ENCODE measurements at places on chromosomes 3 and 15.

DNA sequence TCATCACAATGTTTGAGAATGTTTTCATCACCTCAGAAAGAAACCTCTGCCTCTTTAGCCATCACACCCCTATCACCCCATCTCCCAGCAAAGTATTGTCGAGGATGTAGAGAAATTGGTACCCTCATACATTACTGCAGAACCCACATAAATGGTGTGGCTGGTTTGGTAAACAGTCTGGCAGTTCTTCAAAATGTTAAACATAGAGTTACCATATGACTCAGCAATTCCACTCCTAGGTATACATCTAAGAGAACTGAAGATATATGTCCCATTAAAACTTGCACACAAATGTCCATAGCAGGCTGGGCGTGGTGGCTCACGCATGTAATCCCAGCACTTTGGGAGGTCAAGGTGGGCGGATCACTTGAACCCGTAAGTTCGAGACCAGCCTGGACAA lies 8.7 kb upstream of the ETFA start:
- no peak for DNase-seq

DNA sequence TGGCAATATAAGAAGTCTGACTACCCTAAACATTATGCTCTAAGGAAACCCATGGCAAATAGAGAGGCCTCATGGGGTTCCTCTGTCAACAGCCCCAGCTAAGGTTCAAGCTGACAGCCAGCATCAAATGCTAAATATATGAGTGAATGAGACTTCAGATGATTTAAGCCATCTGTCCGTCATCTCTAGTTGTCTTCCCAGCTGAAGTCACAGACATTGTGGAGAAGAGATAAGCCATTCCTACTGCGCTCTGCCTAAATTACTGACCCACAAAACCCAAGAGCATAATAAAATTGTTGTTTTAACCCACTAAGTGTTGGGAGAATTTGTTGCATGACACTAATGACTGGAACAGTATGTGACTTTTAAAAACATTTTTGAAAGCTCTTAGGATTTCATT lies 87.3 kb upstream of the IGSF10 start:
- no peak for DNase-seq

- DNase-seq, result no peak
These were observed 64.2 kb upstream of the MYZAP start for GRCh38 chr15:57527382-57528091.

DNA sequence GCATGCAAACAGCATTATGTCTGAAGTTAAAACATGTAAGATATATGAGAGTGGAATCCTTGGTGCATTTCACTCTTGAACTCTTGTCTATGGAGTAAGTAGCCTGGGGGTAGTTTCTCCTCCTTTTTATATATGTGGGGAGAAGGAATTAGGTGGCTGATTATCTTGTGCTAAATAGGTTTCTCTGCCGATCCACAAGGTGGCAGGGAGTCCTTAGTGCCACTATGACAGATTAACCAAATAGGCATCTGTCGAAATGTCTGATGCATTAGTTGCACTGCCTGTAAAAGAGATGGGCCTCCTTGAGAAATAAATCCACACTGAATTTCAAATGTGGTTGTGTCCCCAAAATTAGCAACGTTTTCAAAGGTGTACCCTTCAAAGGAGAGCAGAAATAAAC lies 170.1 kb downstream of the CNTN4 start:
- DNase-seq, result no peak

- DNase-seq, result no peak
These were observed 22.1 kb upstream of the TRA2B start for GRCh38 chr3:185959609-185960521.

DNA sequence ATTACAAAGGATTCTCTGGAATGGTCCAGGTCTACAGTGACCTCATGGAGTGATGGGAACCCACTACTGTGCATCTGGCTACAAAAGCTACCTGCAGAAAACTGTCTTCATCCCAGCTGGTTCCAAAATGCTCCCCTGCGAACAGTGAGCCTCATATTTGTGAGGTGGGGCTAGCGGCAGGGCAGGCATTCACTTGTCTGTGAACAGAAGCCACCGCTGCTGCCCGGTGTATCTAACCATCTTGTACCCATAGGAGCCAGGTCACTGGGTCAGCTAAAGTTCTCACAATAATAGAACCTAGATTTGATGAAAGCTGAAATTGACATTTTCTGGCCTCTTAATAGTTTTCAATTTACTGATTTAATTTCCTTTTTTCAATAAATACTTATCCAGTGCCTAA lies 150.7 kb downstream of the KLF13 start:
- DNase-seq, result no peak

GRCh38 chr3:101857301-101857741 lies 8.0 kb downstream of the NFKBIZ start:
- DNase-seq, result no peak

- DNase-seq, result no peak
These were observed 201.7 kb upstream of the PFN2 start for GRCh38 chr3:150172356-150172755.

GRCh38 chr3:105284876-105285275 lies 81.8 kb upstream of the ALCAM start:
- DNase-seq, result no peak

DNA sequence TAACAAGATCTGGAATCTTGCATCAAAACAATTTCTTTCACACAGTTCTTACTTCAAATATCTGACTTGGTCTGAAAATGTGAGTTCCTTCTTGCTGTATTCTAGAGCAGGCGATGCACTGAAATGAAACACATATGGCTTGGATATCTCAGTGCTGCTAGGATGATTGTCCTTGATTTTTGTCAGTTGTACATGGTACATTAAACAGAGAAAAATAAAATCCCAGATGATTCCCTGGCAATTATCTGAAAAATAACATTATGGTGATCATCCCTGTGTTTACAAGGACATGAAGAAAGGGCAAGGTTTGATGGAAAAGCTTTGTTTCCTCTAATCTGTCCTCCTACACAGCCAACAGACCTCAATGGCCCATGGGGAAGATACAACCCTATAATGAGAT lies 10.6 kb downstream of the LMCD1 start:
- no peak for DNase-seq

DNA sequence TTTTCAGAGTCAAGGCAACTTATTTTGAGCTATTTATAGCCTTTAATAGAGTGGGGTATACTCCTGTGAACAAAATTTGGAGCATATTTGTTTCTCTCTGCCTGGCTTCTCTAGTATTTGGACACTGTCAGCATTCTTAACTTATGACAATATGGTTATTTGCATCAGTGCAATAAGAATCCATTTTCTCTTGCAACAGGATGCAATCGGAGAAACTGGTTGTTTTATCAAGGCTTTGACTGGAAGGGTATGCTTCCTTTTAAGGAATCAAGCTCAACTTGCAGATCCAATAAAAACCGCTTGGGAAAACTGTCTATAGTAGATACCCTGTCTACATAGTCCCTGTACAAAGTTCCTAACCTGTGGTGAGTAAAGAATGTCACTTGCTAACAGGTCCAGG lies 106.7 kb downstream of the DPH6 start:
- no peak for DNase-seq

GRCh38 chr3:57893668-57894067 lies 114.6 kb upstream of the FLNB start:
- no peak for DNase-seq

DNA sequence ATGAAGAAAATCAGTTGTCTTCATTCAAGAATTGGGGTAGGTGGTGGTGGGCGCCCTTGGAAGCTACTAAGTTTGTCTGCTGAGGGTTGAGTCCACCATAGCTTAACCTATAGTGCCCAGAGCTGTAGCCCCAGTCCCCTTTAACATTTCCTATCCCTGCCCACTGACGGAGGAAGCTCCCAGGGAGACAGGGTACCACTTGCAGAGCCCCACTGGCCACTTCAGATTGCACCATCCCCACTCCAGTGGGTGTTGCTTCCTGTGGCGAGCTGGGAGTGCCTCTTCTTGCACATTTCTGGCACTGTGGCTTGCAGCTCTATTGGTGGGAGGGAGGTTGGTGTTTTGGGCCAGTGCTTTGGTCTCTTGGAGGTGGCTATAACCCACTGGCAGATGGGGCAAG lies 2.7 kb downstream of the PXYLP1 start:
- no peak for DNase-seq

DNA sequence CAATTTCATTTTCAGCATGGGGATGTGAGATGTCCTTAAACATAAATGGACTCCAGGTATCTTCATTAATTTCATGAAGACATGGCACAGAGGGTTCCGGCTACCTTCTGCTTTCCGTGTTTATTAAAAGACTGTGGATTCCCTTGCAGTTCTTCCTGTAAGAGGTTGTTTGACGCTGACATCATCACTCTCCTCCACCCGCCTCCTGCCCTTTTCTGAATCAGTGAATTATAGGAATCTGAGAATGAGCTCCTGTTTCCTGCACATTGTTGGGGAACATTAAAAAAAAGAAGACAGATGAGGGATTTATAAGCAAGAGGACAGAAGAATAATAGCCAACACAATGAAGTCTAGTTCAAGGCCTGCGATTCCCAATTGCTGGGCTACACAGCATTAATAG lies 191.3 kb downstream of the LPP start:
- no peak for DNase-seq

DNA sequence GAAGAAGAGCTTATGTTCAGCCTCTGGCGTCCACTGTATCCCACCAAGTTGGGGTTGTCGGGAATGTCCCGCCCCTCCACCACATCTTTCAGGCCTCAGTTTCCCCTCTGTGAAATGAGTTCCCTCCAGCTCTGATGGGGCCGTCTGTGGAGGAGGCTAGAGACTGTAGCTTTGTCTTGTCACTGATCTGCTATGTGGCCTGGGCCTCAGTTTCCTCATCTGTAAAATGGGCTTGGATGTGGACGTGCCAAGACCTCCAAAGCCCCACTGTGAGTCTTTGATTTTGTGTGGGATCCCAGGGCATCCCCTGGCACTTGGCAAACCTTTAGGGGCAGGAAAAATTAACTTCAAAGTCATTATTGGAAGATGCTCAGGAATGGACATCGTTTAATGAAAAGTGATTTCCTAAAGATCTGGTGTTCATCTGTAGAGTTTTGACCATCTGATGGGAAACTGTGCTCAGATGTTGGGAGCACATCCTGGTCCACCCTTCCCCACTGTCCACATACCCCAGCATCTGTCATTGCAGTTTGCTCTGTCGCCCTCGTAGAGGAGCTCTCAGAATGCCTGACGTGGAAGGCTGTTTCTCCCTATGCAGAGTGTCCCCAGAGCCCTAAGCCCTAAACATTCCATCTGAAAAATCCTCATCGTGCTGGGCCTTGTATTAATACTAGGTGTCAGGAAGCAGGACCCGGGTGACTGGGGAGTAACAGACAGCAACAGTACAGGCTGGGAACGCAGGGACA lies 28.5 kb downstream of the SLC6A6 start:
- DNase-seq, result no peak

DNA sequence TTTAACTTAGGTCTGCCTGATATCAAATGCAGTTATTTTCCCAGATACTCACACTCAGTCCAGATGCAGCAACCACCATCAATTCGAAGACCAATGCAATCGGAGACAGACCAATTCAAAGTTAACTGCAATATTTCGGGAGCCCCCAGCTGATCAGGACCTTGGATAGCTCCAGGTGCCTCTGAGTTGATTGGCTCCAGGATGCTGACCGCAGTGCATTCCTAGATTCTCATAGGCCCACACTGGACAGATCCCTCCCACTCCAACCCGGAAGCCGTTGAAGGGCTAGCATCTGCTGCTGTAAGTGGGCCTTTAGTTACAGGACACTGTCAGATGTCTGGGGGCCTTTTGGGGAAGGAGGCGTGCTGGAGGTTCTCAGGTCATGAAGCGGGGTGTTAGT lies 89.5 kb upstream of the ATP2B2 start:
- DNase-seq, result no peak

Data from activated T-helper 1 cell treated with anti-CD3 and anti-CD28 coated beads, Interleukin-2, amount 50 U/mL, for 16 hours (primary cell).